ENCODE measurements at places on chromosomes 6 and 20.

GRCh38 chr6:132816660-132817059 is 2.3 kb downstream of the RPS12 start:
- DNase-seq = no peak

- DNase-seq = no peak
Measured at GRCh38 chr6:119303164-119303887, 46.2 kb downstream of the MAN1A1 start.

- DNase-seq = no peak
Measured at GRCh38 chr6:26575494-26575939, 21.2 kb upstream of the ABT1 start.

GRCh38 chr20:19231359-19232035 is 19.1 kb downstream of the SLC24A3 start:
- no peak for DNase-seq

- no peak for DNase-seq
Measured at GRCh38 chr6:4460586-4461475, 315.4 kb upstream of the CDYL start.

GRCh38 chr20:4844751-4845465 is 123.2 kb downstream of the PRND start:
- DNase-seq = no peak

- no peak for DNase-seq
Measured at GRCh38 chr20:36490191-36490590, 51.1 kb upstream of the MYL9 start.

DNA sequence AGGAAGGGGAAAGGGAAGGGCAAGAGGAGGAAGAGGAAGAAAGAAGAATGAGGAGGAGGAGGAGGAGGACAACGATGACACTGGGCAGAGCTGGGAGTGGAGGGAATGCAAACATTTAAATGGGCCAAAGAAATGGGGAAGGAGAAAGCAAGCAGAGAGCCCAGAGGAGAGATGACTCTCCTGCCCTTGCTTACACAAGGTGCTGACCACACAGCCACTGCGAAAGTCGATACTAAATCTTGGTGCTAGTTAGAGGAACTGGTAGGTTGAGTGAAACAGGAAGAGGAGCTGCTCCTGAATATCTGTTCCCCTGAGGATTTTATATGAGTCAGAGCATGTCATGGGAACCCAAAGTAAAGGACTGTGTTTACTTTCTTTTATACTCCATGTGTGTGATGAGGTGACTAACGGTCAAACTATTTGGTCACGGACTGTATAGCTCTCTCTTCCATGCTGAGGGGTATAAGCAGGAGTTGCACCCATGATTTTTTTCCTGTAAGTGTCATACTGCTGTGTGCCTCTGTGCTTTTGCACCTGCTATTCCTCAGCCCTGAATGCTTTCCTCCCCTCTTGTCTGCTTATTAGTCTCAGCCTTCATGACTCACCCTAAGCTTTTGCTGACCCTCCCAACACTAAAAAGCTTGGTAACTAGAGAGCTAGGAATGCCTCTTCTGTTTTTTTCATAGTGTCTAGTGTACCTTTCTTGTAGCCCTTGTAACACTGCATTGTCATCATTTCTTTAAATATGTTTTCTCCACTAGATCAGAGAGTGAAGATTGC is 9.5 kb upstream of the PAQR8 start:
- no peak for DNase-seq

DNA sequence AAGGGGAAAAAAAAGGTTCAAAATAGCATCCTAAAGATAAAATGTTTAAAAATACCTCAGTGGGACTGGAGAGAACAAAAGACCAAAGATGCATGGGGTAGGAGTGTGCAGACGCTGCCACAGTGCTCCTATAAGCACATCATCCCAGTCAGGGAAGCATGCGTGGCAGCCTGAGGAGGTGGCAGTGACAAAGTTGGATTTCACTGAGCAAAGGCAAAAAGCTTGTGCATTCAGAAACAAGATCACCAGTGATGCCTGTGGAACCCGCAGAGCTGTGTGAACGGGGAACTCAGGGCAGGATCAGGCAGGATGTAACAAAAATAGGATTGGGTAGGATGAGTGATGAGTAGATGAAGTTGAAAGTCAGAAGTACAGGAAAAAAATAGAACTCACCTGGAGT is 116.1 kb downstream of the RIMS1 start:
- no peak for DNase-seq

DNA sequence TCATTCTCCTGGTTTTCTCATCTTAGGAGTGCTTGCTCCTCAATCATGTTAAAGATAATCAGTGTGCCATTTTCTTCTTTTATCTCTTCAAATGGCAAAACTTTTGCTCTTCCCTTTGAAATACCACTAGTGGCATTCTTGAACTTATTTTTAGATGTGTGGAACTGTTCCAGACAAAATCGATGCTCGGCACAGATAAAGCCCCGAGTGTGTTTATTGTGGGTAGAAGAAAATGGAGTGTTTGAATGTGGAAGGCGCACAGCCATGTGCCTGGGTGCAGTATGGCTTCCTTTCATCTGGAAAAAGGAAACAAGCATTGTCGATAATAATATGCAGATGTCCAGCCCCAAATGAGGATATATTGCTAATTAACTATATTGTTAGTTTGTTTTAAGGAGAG is 42.4 kb downstream of the ISM1 start:
- DNase-seq = no peak

DNA sequence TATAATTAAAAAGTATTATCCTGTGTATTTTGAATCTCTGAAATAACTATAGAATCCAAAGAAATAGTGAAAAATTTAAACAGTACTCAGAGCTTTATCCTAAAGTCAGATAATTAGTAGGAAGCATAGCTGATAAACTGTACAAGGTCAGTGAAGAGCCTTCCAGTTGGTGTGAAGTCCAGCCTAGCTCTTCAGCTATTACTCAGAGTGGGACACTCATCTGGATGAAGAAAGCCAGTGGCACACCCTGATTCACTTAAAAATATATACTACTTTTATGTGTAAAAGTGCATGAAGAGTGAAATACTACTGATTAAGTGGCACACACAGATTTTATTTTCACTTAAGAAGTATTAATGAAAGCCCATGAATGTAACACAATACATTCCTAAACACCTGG is 3.1 kb downstream of the IFNGR1 start:
- DNase-seq = no peak

- DNase-seq = no peak
Measured at GRCh38 chr6:70171236-70171635, 131.6 kb downstream of the COL9A1 start.

DNA sequence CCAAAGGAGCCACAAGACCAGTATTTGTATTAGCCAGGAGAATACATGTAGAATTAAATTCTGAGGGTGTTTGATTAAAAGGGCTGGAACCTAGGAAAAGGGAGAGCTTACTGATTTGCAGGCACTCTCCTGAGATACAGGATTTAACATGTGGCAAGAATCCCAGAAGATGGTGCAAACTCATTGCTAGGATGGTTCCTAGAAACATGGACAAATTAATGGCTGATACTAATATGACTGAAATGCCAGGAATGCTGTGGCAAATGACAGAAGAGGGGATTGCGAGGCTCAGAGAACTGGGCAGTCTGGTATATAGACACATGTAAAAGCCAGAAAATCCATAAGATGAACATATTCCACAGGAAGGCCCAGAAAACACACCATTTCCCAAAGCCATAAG is 118.1 kb downstream of the RWDD2A start:
- no peak for DNase-seq

DNA sequence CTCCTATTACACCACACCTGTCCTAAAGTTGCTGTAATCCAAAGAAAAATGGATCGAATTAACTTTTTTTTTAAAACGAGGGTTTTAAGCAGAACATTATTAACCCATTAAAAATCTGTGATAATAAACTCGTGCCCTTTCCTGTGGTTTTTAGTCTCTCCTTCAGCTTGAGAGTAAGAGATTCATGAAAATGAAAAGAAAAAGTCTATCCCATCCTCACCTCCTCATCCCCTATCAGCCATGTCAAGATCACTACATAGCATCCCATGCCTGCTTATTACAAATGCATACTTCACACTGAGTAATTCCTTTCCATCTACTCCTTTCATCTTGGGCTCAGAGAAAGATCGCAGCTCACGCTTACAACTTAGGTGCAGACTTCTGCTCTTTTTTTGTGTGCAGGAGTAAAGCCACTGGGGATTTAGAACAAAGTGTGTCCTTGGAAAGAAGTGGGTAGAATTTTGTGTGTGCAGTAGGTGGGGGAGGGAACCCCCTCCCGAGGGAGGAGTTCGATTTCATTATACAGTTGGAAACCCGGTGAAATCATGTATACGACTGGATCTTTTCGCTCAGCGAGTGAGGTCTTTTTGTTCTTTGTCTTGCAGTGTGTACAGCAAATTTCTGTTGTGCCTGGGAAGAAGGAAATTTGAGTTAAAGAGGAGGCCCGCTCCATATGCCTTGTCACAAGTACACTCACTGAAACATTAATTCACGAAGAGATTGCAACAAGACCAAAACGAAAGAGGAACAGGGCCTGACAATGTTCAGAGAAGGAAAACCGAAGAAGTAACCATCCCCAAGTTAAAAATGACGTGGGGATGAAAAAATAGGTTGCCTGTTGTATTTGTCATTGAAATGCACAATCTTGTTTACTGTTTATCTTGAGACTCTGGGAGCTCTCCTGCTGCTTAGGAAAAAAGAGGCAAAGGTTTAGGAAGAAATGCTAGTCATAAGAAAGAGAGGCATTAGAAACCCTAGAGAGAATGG is 146.5 kb upstream of the ZNF217 start:
- DNase-seq = no peak

DNA sequence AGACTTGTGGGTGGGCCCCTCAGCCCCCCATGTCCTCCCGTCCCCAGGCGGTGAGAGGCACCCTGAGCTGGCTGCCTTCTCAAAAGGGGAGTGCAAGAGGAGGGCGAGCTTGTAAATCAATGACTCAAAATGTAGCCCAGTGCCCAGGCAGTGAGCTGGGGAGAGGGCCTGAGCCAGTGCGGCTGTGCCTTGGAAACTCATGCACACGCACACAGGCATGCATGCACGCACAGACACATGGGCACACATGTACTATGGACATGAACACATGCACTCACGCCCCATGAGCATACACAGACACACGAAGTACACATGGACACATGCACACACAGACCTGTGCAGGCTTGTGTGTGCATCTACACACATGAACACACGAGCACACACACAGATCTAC is 133.5 kb downstream of the TAF4 start:
- DNase-seq = no peak

GRCh38 chr6:153083869-153084268 is 47.2 kb downstream of the RGS17 start:
- DNase-seq = no peak

- DNase-seq = no peak
Measured at GRCh38 chr6:52489881-52490280, 69.7 kb downstream of the EFHC1 start.

GRCh38 chr6:144411531-144412165 is 126.5 kb downstream of the UTRN start:
- DNase-seq = no peak

DNA sequence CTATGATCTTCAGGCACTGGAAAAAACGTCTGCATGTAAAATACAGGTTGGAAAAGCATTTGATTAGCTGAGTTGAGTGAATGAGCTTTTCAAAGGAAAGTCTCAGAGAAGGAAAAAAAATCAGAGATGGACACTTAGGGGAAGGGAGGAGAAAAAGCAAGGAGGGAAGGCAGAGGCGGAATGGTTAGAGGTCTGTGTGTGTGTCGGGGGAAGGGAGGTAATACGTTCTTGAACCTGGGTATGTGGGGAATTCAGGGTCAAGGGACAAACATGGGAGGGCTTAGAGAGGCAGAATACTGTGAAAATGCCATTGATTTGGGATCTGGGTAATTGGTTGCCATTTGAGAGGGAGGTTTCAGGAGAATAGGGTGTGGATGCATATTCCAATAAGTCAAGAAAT is 5.1 kb downstream of the PRRT1 start:
- no peak for DNase-seq

GRCh38 chr6:7496266-7496875 is 45.1 kb upstream of the DSP start:
- DNase-seq = no peak

GRCh38 chr20:14245368-14245970 is 91.9 kb downstream of the FLRT3 start:
- no peak for DNase-seq

GRCh38 chr6:2526766-2527165 is 224.0 kb downstream of the MYLK4 start:
- DNase-seq = no peak

DNA sequence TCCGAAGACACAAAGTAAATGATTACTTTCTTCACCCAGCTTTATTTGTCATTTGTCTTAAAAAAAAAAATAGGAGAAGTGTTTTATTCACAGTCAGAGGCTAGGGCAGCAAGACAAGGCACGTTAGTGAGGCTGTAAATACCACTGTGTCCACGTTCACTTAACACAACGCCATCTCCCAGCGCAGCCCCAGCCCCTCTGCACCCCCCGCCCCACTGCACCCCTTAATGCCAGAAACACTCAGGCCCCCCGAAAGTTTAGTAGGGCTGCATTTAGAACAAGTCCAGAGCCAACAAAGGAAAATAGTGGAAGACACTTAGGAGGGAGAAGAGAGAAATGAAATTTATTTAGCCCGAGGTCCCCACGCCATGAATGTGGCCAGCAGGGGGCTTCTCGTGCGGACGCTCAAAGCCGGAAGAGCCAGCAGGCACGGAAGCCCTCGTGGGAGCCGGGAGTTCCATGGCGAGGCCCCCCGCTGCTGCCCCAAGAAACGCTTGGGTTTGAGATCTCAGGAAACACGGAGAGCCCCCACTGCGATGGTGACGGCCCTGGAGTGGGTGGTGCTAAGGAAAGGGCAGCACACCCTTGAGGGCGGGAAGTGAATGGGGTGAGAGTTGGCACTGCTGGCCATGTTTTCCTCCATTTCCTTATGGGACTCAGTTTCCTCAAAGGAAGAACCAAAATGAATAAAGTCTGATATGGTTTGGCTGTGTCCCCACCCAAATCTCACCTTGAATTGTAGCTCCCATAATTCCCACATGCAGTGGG is 50.2 kb downstream of the IYD start:
- DNase-seq = no peak

GRCh38 chr20:25120457-25120856 is 38.5 kb upstream of the VSX1 start:
- DNase-seq = no peak

GRCh38 chr6:129882510-129883023 is 21.5 kb upstream of the TMEM244 start:
- DNase-seq = no peak

- DNase-seq = no peak
Measured at GRCh38 chr6:5012519-5012918, 8.7 kb upstream of the RPP40 start.

DNA sequence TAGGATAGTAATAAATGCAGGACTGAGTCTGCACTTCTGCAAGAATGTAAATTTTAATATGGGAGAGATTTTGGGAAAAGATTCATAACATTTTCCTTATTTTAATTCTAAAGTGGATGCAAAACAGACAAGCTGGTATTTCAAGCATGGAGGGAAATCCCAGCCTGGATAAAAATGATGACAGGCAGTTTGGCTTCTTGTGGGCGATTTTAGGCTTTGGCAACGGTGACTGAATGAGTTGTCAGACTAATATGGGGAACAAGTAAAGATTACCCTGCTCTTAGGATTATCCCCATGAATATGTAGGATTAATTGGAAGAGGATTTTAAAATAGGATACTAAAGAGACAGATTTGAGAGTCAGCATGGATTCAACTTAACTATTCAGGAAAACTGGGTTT is 21.0 kb downstream of the OGFRL1 start:
- no peak for DNase-seq

Data from activated naive CD4-positive, alpha-beta T cell (primary cell).